Kidney glomerular epithelial cell (primary cell): ENCODE measurements at places on chromosomes 1 and 21.
A peak's percentile ranks its signal among the peaks of the same experiment; 100 is the strongest.

DNA sequence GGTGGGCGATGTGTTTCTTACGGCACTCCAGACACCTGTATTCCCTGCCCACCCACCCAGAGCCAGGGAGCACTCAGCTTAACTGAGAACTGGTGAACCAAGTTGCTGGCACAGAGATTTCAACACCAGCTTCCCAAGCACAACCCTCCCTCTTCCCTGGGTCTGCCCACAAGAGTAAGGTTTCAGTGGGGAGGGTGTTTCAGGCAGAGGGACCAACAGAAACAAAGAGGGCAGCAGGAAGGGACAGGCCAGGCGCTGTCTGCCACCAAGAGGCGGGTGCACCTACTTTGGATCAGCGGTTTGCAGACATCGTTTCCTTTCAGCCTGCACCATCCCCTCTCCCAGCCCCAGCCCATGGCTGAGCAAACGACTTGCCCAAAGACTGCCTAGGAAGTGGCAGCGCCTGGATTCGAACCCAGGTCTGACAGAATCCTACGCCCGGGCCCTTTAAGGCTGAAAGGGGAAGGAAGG is 21.9 kb upstream of the ALDH4A1 start:
- DNase-seq: no peak

DNA sequence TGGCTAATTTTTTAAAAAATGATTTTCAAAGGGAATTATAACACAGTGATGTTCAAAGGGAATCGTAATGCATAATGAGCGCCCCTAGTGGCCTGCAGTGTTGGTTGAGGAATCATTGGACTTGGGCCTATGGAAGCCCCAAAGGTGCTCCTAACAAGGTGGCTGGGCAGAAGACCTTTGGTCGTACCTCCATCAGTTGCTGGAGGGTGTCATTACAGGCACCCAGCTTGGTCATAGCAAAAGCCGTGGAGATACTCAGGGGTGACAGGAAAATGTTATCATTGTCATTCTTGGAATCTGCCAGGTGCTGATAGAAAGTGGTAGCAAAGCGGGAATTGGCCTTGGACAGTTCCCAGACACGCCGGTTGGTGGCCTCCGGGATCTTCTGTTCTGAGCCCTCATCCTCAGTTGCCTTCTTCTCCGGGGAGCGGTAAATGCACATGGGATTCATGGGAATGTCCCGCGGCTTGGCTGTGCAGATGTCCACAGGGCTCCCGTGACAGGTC is 2.7 kb downstream of the SERPINC1 start:
- DNase-seq: no peak

GRCh38 chr1:178345238-178345637 is 151.5 kb downstream of the CLEC20A start:
- no peak for DNase-seq

DNA sequence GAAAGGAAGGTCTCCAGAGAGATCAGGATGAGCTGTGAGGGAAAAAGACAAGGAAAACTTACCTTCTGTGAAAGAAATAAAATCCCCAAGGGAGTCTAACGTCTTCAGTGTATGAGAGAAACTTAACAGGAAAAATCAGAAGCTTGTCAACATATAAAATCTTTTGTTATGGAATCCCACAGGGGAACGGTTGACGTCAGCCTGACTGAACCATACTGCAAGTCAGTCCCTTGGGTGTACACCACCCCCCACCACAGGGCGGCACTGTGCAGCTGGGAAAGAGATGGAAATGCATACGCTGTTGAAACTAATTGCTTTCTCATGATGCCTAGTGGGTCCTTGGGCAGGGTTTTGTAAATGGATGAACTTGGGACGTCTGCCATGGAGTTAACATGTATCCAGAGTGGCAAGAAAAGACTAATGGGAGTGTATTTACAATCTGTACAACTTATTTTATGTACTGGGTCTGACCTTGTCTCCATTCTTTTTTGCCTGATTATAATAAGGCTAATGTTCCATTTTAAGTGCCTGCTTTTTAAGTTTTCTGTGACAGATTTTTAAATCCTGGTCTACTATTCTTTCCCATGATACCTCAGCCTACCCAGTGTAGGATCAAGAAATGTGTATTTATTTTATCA is 22.7 kb downstream of the UTP25 start:
- DNase-seq: peak; percentile 40

- no peak for DNase-seq
These were observed 1.2 kb downstream of the OLIG1 start for GRCh38 chr21:33070998-33071769.

DNA sequence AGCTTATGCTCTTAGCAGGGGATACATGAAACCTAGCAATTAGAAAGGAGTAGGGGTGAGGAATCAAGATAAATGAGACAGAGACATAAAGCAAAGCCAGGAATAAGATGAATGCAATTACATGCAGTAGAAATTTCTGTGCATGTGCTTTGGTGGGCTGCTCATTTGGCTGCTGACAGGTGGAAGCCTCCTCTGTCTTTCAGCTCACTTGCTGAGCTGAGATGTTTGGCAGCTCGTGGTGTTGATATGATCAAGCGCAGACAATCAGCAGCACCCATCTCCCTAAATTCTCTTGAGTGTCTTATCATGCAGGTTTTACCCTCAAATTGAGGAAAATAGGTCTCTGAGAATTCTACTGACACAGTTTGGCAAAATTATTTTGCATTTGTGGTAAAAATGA is 108.3 kb upstream of the CD34 start:
- no peak for DNase-seq

DNA sequence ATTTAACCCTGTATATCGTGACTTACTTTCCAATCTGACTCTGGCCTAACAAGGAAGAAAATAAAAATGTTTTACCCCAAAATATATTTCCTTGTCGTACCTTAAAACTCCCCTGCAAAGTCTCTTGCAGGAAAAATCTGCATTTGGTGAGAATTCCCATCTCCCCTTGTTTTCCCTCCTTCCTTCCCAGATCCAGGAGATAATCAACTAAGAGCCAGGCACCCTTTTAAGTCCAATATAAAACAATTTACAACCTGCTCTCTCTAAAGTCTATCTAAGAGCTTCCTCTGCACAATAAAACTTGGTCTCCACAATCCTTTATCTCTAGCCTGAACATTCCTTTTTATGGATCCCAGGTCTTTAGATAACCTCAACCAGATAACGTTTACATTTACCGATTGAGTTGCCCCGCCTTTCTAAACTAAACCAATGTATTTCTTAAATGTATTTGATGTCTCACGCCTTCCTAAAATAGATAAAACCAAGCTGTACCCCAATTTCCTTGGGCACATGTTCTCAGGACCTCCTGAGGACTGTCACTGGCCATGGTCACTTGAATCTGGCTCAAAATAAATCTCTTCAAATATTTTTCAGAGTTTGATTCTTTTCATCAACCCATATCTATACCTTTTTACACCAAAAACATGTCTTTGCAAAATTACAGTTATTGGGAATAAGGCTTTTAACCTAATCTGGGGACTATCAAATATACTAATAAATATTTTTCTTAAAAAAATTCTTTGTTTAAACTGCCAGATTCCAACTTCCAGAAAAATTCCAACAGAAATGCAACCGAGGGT is 993 bp downstream of the DDX59 start:
- no peak for DNase-seq

- DNase-seq: no peak
These were observed 247.2 kb downstream of the LRRC7 start for GRCh38 chr1:69814926-69815325.

GRCh38 chr1:228734881-228735801 is at the start of gene RHOU:
Gene RHOU (plus strand): TSS chr1:228735479. CDS start chr1:228735743, 264 bp downstream.
- peak; percentile 5 for DNase-seq

- DNase-seq: no peak
These were observed 66.5 kb upstream of the RCC1 start for GRCh38 chr1:28439320-28439719.

DNA sequence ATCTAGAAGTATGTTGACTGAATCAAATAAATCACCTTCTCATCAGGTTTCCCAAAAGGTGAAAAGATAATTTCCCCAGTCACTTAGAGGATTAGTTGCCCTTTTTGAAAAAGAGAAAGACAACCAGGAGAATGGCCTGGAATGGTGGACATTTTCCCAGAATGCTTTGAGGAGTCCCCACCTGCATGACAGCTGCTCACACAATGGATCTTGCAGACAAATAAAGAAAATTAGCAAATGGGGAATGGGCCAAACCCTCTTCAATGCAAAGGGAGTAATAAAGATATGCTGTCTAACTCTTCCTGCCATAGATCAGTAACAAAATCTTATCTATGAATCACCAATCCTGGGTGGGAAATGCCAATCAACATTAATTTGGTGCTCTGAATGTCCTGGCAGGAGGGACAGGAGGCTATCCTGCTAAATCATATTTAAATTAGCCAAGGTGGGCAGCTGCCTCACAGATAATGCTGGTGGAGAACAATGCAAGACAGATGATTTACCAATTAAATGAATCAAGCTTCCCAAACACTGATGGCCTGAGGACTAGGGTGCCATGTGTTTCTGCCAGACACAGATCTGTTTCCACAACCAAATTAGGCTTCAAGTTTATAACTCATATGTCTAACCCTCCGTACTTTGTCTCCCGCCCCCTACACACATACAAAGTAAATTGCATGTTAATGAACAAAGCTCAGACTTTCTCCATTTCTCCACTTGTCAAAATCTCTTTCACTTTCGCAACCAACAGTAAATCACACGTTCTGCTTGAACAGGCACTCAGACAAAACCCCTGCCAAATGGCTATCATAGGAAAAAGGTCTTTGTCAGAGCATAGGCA is 488.0 kb upstream of the PLXNA2 start:
- peak; percentile 18 for DNase-seq

DNA sequence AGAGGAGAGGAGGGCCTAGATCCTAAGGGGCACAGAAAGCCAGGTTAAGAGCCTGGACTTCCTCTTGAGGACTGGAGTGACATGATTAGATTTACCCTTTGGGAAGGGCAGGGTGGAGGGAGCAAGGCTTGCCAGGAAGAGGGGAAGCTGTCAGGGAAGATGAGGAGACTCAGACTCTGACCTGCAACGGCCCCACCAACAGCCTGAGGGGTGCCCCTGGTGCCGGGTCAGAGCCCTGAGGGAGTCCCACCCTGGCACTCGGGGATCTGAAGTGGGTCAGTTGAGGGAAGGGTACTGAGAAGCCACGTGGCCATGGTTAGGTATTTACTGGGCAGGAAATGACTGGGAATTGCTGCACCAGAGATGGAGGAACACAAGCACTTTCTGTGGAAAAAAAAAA is 9.8 kb downstream of the ECE1 start:
- DNase-seq: no peak

GRCh38 chr1:43282220-43283195 is 2.9 kb downstream of the C1orf210 start:
- DNase-seq: no peak

- DNase-seq: no peak
These were observed 1.1 kb downstream of the ITLN1 start for GRCh38 chr1:160883581-160884513.

GRCh38 chr21:45698493-45699184 is 55.1 kb downstream of the PCBP3 start:
- DNase-seq: no peak

DNA sequence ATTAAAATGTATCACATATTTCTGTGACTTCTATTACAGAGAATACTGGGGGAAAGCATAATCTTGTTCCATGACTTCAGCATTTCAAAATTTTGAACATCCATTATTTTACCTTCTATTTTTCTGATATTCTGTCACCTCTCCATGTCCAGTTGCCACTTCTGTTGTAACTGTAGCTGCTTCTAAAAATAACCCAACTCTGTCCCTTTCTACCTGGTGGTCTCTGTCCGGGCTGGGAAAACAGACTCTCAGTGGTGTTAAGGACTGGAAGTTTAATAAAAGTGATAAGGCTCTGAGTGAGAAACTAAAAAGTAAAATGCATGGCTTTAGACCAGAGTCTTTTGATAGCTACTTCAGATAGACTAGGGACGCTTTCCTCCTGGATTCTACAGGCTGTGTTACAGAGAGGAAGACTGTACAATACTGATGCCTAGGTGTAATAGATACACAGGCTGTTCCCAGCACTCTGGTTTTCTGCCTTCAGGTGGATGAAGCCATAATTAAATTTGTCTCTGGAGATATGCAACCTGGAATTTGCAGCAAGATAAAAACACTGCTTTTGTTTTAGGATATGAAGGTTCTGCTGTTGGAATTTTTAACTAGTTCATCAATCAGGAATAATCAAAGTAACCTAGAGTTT is 42.1 kb upstream of the SEC16B start:
- DNase-seq: no peak

DNA sequence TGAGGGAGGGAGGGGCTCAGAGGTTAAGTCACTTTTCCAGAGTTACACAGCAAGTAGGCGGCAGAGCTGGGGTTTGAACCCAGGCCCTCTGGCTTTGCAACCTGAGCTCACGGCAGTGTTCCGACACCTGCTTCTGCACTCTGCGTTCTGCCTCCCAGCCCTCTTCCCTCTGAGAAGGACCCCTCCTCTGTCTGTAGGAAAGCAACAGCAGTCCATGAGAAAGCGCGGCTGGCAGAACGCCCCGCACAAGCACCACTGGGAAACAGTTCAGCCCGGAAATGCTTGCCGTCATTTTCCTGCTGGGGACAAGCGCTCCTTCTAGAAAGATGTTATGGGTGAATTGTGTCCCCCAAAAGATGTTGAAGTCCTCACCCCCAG is 241.1 kb downstream of the NPHP4 start:
- no peak for DNase-seq

DNA sequence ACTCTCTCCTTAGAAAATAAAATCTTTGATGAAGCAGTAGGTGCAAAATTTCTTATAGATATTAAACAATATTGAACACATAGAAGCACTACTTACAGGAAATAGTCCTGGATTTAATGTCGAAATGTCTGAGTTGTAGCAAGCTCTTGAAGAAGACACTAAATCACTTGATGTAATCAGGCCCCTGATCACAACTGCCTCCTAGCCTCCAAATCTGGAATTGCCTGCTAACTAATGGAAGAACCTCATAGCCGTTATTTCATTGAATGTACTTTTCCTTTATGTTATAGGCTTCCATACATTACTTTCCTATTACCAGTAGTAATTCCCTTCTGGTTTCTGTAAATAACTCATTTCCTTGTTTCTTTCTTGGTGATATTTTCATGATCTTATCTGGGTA is 675.7 kb upstream of the CHRM3 start:
- no peak for DNase-seq

DNA sequence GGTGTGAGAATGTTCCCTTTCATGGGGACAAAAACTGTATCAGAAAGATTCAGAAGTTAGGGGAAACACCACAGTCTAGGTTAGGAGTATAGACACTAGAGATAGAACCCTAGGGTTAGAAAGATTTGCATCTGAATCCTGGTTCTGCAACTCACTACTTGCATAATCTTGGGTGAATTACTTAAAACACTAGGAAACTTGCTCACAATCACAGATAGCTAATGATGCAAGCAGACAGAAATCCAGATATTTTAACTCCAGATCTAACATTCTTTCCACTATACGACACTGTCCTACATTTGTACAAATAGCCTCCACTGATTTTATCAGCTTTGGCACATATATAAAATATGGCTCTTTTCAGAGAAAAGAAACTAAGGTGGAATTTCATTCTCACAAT is 30.8 kb upstream of the GLIS1 start:
- DNase-seq: no peak

GRCh38 chr1:64651841-64652240 is 93.0 kb upstream of the RAVER2 start:
- DNase-seq: no peak
